ENCODE measurements at places on chromosomes 13 and 19.

DNA sequence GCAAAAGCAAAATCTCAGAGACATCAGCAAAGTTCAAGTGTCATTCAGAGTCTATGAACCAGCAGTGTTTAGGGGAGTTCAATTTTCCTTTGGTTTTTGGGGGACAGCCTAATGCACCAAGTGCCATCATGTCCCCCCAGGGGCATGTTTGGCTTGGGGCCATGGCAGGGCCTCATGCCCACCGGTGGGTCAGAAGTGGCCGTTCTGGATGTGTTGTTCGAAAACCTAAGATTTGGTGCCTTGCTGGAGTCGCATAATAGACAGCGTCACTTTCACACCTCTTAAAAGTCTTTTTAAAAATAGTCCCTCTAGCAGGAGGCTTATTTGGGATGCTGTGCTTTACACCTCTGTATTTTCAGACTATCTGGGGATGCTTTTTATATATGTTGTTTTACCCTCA, 250.1 kb downstream of the ZNF536 start:
- DNase-seq: no peak

- DNase-seq: no peak
Measured at GRCh38 chr19:44573183-44573582, 40.2 kb upstream of the IGSF23 start.

- DNase-seq: peak; percentile 3
Measured at GRCh38 chr13:73372666-73373627, 314.1 kb downstream of the KLF5 start.

DNA sequence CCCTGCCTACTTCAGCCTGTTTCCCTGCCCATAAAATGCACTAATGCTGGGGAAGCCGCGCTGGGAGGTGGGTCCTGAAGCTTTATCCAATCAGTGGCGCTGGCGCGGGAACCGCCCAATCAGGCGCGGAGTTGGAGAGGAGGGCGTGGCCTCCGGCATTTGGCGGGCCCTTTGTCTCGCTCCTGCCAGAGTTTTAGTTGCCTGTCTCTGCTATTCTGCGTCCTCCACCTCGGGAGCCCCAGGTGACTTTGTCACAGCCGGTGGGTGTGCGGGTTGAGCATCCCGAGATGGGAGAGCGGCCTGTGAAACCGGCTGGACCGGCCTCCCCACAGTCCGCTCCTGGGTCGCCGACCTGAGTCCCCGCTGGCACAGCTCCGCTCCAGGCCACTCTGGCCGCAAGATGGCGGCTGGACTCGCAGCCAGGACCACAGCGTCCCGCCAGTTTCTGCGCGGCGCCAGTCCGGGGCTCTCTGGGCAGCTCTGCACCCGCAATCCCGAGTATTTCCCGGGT, 30.7 kb upstream of the ZNF429 start:
- peak; percentile 36 for DNase-seq

GRCh38 chr19:54156953-54157352, 2.6 kb downstream of the LENG1 start:
- no peak for DNase-seq

DNA sequence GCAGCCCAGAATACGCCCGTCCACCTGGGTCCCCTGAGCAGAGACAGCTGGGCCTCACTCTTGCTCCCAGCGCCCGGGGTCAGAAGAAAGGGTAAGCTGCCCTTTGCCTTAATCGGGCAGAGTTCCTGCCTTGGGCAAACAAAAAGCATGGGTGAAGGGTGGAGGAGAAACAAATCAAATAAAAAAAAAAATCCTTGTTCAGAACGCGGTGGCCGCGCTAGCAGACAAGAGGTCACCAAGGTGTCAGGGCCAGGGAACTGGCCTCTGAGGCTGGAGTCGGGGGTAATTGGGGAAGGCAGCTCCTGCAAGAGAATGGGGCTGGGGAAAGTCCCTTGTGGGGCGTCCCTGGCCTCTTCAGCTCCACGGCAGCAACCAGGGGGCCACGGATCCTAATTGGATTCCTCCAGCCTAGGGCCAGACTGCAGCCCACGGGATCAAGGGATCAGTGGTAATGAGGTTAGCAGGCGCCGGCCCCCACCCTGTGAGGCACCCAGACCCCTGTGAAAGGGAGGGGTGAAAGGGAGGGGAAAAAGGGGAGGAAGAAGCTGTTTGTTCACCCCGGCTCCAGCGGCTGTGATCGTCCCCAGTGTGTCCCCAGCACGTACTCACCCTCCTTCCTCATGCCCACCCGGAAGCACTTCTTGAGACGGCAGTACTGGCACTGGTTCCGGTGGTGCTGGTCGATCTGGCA, 5.5 kb downstream of the NR2F6 start:
- no peak for DNase-seq

GRCh38 chr19:32318884-32319520, 26.4 kb upstream of the ZNF507 start:
- peak; percentile 9 for DNase-seq

DNA sequence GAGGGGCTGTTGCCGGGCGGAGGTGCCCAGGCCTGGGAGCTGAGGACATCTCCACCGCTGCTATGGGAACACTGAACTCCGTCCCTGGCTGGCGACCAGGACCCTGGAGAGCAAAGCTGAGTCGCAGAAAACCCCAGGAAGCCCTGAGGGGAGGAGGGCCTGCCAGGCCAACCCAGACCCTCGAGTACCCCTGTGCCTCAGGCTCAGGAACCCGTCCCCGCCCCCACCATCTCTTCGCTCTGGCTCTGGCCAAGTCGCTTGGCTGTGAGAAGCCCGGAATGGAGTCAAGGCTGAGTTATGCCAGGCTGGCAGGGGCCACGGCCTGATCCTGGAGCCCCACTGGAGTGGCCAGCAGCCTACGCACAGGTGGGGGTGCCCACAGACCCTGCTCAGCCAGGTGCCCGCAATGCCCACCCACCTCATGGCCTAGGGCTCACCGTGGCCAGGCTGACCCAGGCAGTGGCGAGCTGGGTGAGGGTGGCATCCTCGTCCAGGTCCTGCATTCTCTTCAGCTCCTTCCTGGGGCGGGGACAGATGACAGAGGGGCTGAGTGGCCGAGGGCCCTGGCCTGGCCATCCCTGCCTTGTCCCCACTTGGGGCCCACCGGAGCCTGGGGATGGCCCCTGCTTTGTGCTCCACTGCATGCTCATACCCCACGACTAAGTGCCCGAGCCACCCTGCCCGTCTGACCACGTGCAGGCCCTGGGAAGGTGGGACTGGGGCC, 8.5 kb upstream of the CERS1 start:
- DNase-seq: no peak

- no peak for DNase-seq
Measured at GRCh38 chr13:48448285-48448958, 35.5 kb upstream of the LPAR6 start.

DNA sequence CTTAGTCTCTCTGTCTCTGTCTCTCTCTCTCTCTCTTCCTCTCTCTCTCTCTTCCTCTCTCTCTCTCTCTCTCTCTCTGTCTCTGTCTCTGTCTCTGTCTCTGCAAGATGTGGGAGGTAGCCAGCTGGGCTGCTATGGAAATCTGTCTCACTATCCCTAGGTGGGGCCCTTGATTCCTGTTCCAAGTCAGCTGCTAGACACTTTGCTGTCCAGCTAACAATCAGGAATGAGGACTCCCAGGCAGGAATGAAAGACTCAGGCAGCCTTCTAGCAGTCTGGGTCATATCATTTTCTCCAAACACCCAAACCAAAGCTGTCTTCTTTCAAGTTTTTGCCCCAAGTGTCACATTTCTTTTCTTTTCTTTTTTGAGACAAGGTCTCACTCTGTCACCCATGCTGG, 23.2 kb downstream of the CATSPERD start:
- DNase-seq: no peak

- DNase-seq: peak; percentile 25
Measured at GRCh38 chr13:43894438-43894837, 14.7 kb downstream of the LACC1 start.

- DNase-seq: peak; percentile 30
Measured at GRCh38 chr13:28606466-28606865, 52.5 kb upstream of the POMP start.

DNA sequence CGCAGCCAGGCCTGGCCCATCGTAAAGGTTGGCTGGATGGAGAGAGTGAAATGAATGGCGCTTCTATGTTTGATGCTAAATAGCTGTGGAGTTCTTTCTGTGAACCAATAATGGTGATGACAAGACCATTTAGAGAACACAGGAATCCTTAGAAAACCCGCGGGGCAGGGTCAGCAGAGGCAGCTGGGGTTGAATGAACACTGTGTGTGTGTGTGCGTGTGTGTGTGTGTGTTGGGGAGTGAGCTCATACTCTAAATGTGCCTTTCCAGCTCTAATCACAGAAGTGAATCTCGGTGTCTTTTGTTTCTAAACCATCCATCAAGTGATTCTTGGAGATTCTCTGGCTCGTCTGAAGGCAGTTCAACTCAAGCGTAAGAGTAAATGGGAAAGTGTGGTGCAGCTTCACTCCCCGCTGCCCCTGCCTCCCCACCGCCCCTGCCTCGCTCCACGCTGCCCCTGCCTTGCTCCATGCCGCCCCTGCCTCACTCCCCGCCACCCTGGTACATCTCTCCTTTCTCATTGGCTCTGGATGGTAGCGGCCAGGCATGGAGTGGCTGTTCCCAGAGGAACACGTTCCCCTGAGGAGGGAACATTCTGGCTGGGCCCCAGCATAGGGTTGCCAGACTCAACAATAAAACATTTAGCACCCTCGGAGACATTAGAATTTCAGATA, 21.2 kb downstream of the TMPRSS9 start:
- peak; percentile 32 for DNase-seq

DNA sequence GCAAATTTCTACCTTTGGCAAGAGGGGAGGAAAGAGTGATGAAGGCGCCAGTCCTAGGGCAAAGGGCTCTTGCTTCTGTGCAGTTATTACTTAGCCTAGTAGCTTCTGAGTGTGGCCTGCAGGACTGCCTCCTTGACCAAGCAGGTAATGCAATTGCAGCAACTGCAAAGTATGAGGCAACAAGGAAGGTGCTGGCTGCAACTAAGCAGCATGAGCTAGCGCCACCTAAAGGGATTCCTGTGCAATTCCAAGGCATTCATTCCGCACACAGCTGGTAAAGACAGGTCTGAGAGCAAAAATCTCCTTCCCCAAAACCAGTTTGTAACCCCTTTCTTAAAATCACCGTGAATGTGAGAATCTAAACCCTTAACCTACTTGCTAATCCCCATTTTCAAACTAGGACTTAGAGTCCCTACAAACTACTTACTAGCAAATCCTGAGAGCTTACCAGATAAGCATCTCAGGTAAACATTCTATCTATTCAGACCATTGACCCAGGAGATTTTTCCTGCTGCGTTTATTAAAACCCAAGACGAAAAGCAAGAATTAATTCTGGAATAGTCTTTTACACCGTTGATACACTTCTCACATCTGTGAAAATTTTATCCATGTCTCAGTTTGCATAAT, 62.9 kb downstream of the DCT start:
- peak; percentile 65 for DNase-seq

DNA sequence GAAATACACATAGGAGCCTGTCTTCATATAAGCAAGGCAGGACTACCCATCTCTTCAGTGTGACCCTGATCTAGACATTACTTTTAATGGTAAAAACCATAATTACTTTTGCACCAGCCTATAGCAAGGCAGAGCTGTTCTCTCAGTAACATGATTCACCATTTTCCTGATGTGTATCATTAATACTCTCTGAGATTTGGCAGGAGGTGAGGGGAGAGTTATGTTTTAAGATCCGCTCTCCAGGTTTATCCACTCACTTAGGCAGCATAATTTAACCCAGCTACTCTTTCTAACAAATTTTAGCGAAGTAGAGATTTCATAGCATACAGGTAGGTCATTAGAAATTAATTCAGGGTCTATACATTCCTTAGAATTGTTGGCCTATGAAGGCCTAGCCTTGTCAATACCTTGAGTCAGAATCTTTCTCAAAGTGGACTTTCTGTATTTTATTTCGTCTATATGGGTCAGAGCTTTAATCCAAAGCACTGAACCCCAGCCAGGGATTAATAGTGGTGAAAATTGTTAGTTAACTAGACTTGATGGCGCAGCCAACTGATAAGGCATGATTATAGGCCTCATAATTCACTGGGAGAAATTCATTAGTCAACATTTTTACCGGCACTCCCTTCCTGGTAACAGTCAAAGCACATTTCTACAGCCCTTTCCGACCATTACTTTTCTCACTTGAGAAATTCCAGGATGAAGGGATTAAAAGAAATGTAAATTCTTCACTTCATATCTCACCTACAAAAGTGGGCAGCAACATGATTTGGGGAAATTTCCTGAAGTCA, 955.1 kb downstream of the DIAPH3 start:
- DNase-seq: peak; percentile 2

DNA sequence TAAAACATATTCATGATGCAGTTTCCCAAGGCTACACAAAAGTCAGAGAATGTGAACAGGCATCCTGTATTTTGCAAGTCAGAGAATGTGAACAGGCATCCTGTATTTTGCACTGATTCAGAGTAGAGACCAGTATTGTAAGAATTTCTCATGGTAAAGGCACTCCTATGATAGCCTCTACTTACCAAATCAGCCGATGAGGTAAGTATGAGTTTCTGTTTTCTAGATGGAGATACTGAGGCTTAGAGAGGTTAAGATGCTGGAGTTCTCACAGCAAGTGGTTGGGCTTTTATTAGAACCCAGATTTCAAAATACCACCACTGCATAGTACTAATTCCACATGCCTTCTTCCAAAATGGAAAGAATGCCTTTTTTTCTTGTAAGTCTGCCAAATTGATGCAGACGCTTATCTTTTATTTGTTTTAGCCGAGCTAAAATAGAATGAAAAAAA, 12.3 kb downstream of the TPT1 start:
- no peak for DNase-seq

GRCh38 chr13:26677156-26677555, 83.4 kb downstream of the GPR12 start:
- no peak for DNase-seq

- DNase-seq: no peak
Measured at GRCh38 chr19:30253581-30253996, 118.6 kb upstream of the ZNF536 start.

DNA sequence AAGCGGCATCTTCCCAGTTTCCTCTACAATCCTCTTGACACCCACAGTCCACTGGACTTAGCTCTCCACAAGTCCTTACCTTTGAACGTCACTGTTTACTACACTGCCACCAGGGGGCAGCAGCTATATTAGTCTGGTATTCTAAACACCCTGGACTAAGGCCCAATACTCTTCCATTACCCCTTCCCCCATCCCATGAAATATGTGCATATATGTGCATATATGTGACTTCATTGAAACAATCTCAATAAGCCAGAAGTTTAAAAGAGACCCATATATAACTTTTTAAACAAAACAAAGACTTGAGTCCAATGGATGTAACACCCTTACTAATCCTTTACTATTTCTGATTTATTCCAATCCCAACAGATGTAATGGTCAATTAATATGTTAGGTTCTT, 15.5 kb downstream of the GGACT start:
- DNase-seq: peak; percentile 73

GRCh38 chr13:74210693-74211393, 76.6 kb upstream of the KLF12 start:
- DNase-seq: peak; percentile 86

- no peak for DNase-seq
Measured at GRCh38 chr13:113112893-113113845, 7.6 kb downstream of the F7 start.
